Stimulated activated CD4-positive, alpha-beta T cell treated with anti-CD3 and anti-CD28 coated beads, Interleukin-2, amount 100 ng/mL, for 24 hours (primary cell): ENCODE measurements at places on chromosomes 6 and 20.
A peak's percentile ranks its signal among the peaks of the same experiment; 100 is the strongest.

DNA sequence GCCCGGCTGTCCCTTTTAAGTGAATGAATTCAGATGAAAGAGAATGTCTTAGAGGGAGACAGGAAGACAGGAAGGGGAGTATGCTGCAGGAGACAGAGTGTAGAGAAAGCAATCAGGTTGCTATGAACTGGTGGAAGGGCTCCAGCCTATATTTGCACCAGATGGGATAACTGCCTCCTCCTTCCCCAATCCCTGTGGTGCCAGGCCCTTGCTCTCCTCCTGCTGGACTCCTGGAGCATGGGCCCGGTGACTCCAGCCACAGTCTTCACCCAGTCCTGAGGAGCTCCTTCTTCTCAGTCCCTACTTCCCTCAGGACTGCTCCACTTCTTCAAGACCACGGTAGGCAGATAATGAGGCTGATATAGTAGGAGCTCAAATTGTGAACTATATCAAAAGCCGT lies 91.8 kb downstream of the TMEM200A start:
- no peak for DNase-seq

- DNase-seq: no peak
Observed at GRCh38 chr6:43796903-43797890, 27.2 kb downstream of the VEGFA start.

DNA sequence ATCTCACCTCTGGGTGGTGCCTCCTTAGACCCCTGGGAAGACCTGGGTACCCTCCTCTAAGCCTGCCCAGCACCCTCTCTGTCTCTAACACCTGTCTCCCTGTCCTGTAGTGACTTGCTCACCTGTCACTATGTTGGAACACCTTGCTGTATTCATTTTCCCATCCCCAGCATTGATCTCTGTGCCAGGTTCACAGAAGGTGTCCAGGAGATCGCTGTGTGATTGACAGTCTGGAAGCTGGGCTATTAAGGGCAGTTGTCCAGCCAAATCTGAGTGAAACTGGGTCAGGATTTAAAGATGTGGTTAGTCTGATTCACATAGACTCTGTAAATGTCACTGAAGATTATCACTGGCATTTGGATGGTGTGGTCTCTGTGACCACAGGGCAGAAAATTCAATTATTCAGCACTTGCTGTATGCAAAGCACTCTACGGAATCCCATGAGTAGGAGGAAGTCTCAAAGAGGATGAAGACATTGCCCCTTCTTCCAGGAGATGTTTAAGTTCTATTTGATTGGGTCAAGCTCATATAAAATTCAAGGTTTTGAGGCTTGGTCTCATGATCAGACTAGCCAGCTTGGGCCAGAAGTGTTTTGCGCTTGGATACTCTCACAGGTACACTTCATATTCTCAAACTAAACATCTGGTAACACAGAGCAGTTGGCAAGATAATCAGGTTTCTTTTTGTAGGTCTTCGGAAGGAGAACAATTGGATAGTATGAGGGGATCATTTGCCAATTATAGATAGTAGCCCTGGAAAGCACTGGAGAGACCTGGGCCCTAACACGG lies 57.8 kb upstream of the TAGAP start:
- DNase-seq: no peak

- DNase-seq: no peak
Observed at GRCh38 chr20:41407607-41408006, 41.0 kb upstream of the EMILIN3 start.

DNA sequence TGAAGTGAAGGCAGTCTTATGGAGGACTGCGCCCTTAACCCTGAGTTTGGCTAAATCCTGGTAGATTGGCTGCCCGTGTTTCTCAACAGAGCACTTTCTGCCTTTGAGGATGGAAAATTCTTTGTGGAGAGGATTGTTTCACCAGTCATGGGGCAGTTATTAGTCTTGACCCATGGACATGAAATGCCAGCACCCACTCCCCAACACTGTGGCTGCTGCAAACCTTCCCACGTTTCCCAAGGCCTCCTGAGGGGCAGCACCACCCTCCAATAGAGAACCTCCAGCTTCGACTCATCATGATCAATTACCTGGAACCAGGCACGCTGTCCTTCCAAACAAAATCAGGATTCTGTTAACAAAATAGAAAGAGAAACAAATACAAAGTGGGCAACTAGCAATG lies 117.8 kb downstream of the PXDC1 start:
- DNase-seq: no peak

DNA sequence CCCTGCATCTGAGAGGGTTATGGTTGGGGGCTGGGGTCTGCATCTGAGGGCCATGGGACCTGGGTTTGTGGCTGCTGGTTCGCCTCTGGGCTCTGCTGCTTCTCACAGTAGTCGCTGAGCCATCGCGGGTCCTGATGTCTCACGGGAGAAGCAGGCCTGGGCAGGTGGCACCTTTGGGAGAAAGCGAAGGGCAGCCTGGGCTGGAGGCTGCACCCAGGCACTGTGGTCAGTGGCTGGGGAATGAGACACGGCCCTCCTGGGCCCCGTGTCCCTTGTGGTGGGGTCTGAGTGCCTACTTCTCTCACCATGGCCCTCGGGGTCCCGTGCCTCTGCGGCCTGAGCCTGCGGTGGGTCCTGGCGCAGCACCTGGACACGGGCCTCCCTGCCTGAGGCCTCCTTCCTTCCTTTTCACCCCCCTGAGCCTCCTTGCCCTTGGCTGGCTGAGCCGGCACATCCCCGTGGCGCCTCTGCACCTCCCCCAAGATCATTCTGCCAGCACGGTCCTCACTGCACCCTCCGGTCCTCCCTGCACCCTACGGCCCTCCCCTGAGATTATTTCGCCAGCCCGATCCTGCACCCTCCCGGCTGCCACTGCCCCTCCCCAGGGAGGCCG lies 206.0 kb downstream of the ERMARD start:
- DNase-seq: peak; percentile 6

DNA sequence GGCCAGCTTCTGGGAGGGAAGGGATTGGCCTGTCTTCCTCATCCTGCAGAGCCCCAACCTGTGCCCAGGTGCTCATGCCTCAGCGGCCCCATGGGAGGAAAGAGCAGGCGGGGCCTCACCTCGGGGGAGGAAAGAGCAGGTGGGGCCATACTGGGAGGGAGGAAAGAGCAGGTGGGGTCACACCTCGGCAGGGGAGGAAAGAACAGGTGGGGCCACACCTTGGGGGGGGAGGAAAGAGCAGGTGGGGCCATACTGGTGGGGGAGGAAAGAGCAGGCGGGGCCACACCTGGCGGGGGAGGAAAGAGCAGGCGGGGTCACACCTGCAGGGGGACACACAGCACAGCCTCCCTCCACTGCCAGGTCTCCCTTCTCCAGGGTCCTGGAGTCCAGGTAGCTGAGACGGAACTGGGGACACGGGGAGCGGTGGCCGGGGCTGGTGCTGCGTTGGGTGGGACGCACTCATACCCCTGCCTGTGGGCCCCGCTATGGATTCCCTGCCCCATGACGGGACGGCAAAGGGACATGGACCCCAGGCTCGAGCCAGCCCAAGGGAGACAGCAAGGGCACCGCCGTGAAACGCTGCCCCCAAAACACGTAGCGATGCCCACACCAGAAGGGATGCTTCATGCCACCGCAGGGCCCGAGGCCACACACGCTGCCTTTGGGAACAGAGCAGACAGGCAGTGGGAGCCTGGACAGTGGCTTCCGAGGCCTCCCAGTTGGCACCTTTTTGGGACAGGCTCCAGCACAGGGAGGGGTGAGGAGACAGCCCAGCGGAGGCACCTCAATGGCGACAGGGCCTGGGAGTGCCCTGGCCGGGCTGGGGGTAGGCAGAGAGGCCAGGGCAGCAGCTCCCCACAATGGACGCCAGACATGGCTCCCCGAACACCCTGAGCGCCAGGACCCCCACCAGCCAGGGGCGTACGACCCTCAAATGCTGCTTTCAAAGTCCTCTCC lies 43.3 kb upstream of the CHRNA4 start:
- no peak for DNase-seq

GRCh38 chr6:11163932-11164331 lies 52.4 kb upstream of the ERVFRD-1 start:
- DNase-seq: no peak

- no peak for DNase-seq
Observed at GRCh38 chr6:154247119-154247861, 109.3 kb downstream of the IPCEF1 start.

- no peak for DNase-seq
Observed at GRCh38 chr6:71537717-71538116, 249.1 kb downstream of the OGFRL1 start.

- no peak for DNase-seq
Observed at GRCh38 chr20:5781798-5782750, 31.9 kb downstream of the SHLD1 start.

- DNase-seq: no peak
Observed at GRCh38 chr6:110188791-110189190, 8.6 kb downstream of the CDC40 start.

- DNase-seq: no peak
Observed at GRCh38 chr6:34810017-34810882, 18.4 kb downstream of the BLTP3A start.

GRCh38 chr6:87382861-87383260 lies 24.9 kb upstream of the CFAP206 start:
- no peak for DNase-seq

DNA sequence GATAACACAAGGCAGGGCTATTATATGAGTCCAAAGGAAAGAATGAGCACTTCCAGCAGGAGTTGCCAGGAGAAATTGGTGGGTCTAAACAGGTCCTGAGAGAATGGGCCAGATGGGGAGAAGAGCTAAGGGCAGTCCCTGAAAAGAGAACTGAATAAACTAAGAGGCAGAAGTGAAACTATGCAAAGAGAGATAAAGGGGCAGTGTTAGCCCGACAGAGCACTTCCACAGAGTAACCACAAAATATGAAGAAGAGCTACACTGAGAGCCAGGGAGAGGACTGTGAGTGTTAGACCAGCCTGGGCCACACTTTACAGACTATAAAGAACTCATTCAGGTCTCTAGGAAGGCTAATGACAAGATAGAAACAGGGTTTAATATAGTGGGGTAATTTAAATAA lies 43.8 kb downstream of the RALGAPA2 start:
- no peak for DNase-seq

GRCh38 chr20:14245368-14245970 lies 91.9 kb downstream of the FLRT3 start:
- DNase-seq: no peak

- no peak for DNase-seq
Observed at GRCh38 chr20:56094228-56094627, 88.9 kb upstream of the CBLN4 start.

- DNase-seq: no peak
Observed at GRCh38 chr6:97440590-97441176, 157.7 kb upstream of the MMS22L start.

GRCh38 chr6:3819161-3820110 lies 29.7 kb upstream of the FAM50B start:
- DNase-seq: no peak
